ENCODE measurements at places on chromosomes 16 and 17. TPM values are rescaled to one million over a fixed set of nuclear protein-coding genes. Genes with fewer than 3 reads are reported as not detected.

DNA sequence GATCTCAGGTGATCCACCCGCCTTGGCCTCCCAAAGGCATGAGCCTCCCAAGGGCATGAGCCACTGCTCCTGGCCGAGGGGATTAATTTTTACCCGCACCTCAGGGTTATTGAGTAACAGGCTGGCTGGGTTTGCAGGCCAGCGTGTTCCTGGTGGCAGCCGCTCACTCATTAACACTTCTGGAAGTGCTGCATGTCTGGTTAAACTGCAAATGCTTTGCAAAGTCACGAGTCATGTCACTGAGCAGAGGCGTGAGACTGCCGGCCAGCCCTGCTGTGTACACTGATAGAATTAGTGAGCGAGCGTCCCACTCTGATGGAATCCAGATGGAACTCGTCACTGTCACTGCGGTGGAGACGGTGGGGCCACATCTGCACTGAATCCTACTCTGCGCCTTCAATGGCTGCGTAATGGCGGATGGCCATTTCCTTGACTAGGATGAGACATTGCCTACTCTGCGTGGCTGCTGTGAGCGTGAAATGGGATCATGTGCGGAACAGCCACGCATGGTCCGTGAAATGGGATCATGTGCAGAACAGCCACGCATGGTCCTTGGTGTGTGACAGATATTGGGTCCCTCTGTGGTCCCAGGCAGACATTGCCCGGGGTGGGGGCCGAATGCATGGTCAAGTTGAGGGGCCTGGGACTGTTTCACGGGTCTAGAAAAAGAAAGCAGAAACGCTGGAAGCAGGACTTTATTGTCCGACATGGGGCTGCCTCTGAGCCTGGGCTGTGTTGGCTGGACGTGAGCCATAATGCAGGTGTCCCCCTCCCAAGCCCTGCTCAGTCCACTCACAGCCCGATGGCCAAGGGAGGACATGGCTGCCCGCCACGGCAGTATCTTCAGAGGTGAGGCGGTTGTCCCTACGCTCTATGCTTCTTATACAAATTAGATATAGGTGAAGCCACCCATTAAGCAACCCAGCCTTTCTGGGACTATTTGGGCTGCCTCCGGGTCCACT is 740 bp upstream of the SLC5A10 start:
- H3K4me1 ChIP-seq = no peaks in the 10 kb centered on the region
- DNase-seq = no peak
- no peak overlapping the region for H3K27ac ChIP-seq
- H3K36me3 ChIP-seq = no peaks in the 10 kb centered on the region

GRCh38 chr16:57026778-57027062 is 37.4 kb downstream of the NLRC5 start:
- no peak overlapping the region for H3K27ac ChIP-seq
- H3K27me3 ChIP-seq = peaks cover 13% of the 10 kb centered on the region
- H3K36me3 ChIP-seq = no peaks in the 10 kb centered on the region
- H3K4me3 ChIP-seq = no peak overlapping the region
- peaks cover 17% of the 10 kb centered on the region for H3K4me1 ChIP-seq

DNA sequence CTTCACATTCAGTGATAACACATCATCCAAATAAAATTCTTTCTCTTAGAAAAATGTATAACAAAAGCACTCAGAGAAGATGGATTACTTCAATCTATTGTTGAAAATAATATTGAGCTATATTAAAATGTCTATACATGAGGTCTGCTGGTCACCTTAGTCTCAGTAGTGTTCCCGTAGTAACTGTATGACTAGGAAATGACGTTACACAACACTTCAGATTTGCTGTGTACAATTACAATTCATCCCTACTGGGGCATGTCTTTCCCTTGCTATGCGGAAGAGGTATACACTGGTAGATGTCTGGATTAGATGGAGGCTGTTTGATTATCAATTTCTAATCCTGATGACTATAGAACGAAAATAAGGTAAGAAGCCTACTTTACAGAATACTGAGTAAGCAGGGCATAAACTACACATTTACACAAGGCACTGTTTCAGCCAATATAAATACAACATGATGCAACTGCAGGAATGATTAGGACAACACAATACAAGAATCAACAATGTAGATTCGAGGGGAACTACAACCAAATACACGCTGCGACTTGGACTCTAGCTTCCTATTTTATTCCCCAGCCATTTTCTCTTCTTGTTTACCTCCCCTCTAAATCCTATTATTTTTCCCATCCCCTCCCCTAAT is 982.5 kb upstream of the CDH8 start:
- no peaks in the 10 kb centered on the region for H3K36me3 ChIP-seq
- H3K27ac ChIP-seq = no peak overlapping the region
- H3K4me1 ChIP-seq = no peaks in the 10 kb centered on the region
- no peak for DNase-seq
- no peaks in the 10 kb centered on the region for H3K27me3 ChIP-seq

DNA sequence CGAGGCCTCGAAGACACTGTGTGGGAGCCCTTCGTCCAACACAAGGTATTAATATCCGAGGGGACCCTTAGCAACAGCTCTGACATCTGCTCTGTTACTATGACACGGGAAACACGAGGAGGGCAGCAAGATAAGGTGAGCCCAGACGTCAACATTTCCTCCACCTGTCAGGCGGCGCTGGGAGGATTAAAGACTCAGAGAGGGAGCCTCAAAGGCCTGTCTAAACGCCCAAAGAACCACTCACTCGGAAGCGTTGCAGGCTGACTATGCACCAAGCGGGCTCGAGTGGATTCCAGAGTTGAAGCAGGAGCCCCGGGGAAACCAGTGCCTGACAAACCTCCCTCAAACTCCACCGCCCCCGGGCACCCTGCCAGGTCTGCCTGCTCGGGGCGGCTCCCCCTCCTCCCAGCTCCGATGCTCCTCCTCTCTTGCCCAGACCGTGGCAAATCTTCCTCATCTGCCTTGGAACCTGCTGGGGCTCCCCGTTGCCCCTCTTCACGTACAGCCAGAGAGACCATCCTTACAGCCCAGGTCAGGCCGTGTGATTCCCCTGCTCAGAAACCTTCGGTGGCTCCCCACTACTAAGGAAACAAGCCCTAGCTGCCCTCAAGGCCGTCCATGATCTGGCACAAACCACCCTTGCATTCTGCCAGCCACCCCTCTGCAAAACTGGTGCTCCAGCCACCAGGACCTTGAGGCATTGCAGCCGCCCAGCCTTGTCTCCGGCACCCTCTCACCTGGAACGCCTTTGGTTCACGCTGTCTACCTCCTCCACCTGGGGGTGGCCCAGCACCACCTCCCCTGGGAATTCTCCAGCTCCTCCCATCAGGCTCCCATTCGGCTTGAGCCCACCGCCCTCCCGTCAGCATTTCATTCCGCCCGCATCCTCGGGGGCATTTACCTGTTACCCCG is 16.2 kb downstream of the RPH3AL start:
- H3K27me3 ChIP-seq = no peaks in the 10 kb centered on the region
- peaks cover 13% of the 10 kb centered on the region for H3K4me1 ChIP-seq
- DNase-seq = peak; percentile 64

GRCh38 chr17:71320009-71320796 is 800.6 kb upstream of the SOX9 start:
- no peak overlapping the region for H3K4me3 ChIP-seq
- H3K27me3 ChIP-seq = peaks cover 9% of the 10 kb centered on the region
- H3K36me3 ChIP-seq = no peaks in the 10 kb centered on the region
- H3K4me1 ChIP-seq = no peaks in the 10 kb centered on the region
- H3K27ac ChIP-seq = no peak overlapping the region

DNA sequence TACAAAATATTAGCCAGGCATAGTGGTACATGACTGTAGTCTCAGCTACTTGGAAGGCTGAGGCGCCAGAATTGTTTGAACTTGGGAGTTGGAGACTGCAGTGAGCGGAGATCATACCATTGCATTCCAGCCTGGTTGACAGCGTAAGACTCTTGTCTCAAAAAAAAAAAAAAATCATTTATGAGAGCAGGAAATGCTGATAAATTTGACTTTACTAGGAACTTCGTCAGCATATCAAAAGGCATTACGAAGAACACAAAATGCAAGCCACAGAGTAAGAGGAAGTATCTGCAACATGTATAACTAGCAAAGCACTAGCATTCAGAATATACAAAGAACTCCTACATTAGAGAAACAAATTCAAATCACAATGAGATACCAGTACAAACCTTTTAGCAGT is 279.3 kb downstream of the ZFHX3 start:
- no peaks in the 10 kb centered on the region for H3K27me3 ChIP-seq
- no peak overlapping the region for H3K4me3 ChIP-seq
- no peaks in the 10 kb centered on the region for H3K36me3 ChIP-seq

The MYH8 gene
- 0.18 TPM for total RNA-seq

- H3K4me3 ChIP-seq = peak within 1 kb of the TSS; percentile 67
- H3K4me1 ChIP-seq = peaks cover 3% of the 10 kb centered on the region
- peaks cover 34% of the 10 kb centered on the region for H3K36me3 ChIP-seq
- peak; percentile 85 for DNase-seq
- H3K27me3 ChIP-seq = no peaks in the 10 kb centered on the region
- peak within 1 kb of the TSS; percentile 52 for H3K27ac ChIP-seq
Observed at GRCh38 chr17:75896415-75897159, at the start of gene TRIM65. Gene TRIM65 (minus strand): TSS chr17:75896951. CDS start chr17:75896937, 14 bp downstream.

DNA sequence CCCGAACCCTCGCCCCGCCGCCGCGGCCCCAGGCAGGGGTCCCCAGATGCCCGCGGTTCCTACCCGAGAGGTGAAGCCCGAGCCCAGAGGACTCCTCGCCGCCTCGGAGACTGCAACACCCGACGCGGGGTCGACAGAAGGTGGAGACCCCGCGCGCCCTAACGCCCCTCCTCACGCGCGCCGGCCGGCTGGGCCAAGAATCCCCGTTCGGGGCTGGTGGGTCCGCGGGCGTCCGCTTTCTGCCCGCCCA is 515 bp downstream of the SUMO2 start:
- peak overlapping the region; percentile 87 for H3K27ac ChIP-seq
- H3K4me1 ChIP-seq = peaks cover 8% of the 10 kb centered on the region
- DNase-seq = no peak
- peaks cover 31% of the 10 kb centered on the region for H3K36me3 ChIP-seq

GRCh38 chr16:86757704-86758040 is 179.3 kb downstream of the FOXL1 start:
- H3K27ac ChIP-seq = no peak overlapping the region
- no peaks in the 10 kb centered on the region for H3K36me3 ChIP-seq
- no peak for DNase-seq
- H3K27me3 ChIP-seq = no peaks in the 10 kb centered on the region
- no peak overlapping the region for H3K4me3 ChIP-seq

GRCh38 chr16:84754353-84754856 is 54.6 kb downstream of the USP10 start:
- peak; percentile 49 for DNase-seq
- no peaks in the 10 kb centered on the region for H3K36me3 ChIP-seq
- no peak overlapping the region for H3K27ac ChIP-seq
- no peak overlapping the region for H3K4me3 ChIP-seq
- no peaks in the 10 kb centered on the region for H3K4me1 ChIP-seq

DNA sequence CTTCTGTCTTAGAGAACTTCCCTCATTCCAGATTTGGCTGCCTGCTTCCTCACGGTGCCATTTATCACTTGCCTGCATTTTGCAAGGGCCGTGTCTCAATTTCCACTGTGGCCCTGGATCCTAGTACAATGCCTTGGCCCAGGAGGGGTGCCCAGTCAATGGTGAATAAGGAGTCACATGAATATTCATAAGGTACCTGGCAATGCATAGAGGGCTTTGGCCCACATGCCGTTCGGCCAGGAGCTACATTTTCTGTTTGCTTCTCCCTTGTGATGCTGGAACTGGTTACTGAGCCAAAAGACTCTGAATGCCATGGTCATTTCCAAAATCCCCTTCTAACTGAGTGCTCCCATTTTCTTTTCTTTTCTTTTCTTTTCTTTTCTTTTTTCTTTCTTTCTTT is 4.8 kb upstream of the PIRT start:
- no peaks in the 10 kb centered on the region for H3K36me3 ChIP-seq
- H3K4me1 ChIP-seq = no peaks in the 10 kb centered on the region
- H3K4me3 ChIP-seq = no peak overlapping the region
- H3K27me3 ChIP-seq = no peaks in the 10 kb centered on the region
- DNase-seq = no peak

DNA sequence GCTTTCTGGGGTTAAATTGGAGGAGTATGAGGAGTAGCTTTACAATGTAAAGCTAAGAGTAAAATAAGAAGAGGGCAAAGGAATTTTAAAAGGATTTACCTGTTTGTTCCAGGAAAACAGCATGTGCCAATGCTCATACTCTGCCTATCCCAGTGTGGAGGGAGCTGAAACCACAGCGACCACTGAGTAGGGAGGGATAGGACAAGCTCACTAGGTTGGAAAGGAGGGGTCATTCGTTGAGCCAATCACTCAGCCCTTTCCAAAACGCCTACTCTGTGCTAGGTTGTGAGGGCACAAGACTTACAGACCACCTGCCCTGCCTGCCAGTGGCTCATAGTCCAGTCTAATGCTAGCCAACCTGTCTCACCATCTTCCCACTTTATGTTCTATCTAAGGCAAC is 1.1 kb upstream of the DNAJC7 start:
- no peak for DNase-seq
- H3K4me3 ChIP-seq = peak overlapping the region; percentile 92
- H3K27me3 ChIP-seq = no peaks in the 10 kb centered on the region
- H3K36me3 ChIP-seq = peaks cover 10% of the 10 kb centered on the region

DNA sequence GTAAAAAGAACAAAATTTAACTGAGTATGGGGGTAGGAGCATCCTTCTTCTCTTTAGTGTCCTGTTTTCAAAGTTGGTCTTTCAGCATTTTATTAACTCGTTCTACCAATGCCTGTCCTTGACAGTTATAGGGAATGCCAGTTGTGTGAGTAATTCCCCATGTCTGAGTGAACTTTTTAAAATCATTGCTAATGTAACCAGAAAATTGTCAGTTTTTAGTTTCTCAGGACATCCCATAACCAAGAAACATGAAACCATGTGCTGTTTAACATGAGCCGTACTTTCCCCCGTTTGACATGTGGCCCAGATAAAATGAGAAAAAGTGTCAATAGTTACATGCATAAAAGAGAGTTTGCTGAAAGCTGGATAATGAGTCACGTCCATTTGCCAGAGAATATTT is 71.4 kb upstream of the ARL4D start:
- no peak overlapping the region for H3K27ac ChIP-seq
- H3K4me1 ChIP-seq = no peaks in the 10 kb centered on the region
- no peaks in the 10 kb centered on the region for H3K36me3 ChIP-seq
- no peak overlapping the region for H3K4me3 ChIP-seq

DNA sequence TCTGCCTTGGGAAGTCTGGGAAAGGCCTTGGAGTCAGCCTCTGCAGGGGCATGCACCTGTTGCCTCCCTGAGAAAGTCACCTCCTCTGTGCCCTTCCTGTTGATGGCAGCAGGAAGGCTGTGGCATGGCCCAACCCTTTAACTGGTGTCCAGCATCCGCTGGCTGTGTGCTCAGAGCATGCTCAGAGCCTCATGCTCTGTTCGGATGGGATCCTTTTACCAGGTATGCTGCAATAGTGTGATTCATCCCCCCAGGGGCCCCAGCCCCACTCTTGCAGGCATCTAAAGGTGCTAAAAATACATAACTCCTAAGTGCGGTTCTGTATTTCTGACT is 24.9 kb downstream of the KLHL36 start:
- no peaks in the 10 kb centered on the region for H3K36me3 ChIP-seq
- DNase-seq = no peak
- H3K27ac ChIP-seq = no peak overlapping the region
- H3K27me3 ChIP-seq = no peaks in the 10 kb centered on the region
- H3K4me1 ChIP-seq = no peaks in the 10 kb centered on the region

The CPHXL2 gene
- total RNA-seq = not detected

The AIPL1 gene
- total RNA-seq = not detected
